ENCODE measurements at places on chromosomes 6 and 20. TPM values are rescaled to one million over a fixed set of nuclear protein-coding genes. Genes with fewer than 3 reads are reported as not detected.

GRCh38 chr20:32902456-32903420, 44.0 kb downstream of the EFCAB8 start:
- peak; percentile 97 for DNase-seq

DNA sequence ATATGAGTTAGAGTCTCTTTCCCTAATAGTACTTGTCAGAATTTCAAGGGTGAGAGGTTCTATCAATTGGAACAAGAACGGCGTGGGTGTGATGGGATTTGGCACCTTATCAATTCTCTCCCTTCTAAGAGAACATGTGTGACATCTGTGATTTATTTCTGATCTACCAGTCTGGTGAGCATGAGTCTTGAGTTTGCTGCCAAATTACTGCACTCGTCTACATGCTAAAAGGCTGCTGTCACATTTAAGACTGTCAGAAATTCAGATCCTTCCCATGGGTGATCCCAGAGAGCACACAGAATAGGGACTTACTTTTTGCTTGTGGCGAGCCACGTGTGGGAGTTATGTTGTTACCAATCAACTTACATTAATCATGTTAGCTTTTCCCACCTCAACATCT, 370.2 kb upstream of the SASH1 start:
- DNase-seq, result no peak

DNA sequence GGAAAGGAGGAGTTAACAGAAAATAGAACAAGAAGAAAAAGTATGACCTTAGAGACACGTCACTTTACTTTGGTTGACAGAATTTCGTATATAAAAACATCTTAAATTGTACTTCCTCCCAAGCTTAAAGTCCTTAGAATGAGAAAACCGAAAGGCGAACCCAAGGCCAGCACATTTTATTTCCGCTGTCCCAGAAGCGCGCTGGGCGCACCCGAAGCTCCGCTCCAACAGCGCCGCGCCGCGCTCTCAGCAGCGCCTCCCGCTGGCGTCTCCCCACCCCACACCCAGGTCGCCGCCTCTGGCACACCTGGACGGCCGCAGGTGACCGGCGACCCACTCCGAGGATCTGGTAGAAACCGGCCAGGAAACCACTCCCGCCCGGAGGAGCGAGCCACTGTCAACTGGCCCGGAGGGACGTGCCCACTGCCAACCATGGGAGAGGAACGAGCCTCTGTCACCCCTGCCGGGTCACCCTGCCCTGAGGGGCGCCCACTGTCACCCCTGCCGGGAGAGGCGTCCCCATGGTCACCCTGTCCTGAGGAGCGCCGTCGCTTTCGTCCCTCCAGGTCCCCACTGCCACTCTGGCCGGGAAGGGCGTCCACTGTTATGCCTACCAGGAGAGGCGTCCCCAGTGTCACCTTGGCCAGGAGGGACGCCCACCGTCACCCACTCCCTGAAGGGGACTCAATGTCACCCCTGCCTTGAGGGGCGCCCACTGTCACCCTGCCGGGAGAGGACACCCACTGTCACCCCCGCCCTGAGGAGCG, 824 bp downstream of the MPC1 start:
- peak; percentile 87 for DNase-seq

- DNase-seq, result peak; percentile 45
Observed at GRCh38 chr6:5990786-5991185, 15.9 kb downstream of the NRN1 start.

DNA sequence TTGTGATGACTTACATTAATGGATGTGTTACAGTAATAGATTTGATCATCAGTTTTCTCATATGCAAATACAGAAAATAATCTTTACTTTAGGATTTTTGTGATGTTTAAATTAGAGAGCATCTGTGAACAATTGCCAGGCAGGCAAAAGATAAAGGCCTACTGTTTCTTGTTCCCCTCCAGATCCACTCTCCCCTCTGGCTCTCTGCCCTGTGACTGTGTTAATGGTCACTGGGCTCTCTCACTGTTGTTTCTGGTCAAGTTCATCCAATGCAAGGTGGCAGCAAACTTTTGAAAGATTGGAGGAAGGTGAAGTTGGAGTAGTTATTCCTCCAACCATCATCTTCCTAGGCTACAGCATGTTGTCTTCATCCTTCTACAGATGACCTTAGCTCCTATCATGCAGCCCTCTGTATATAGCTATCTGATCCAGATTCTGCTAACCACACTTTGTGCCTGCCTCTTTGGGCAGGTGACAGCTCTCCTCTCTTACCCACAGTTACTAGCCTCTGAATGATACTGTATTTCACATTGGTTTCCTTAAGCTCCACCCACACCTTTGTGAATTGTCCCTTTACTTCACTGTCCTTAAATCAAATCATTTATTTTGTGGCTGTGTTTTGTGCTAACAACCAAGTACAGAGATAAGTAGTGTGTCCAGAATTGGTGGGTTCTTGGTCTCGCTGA, 48.9 kb upstream of the ARG1 start:
- no peak for DNase-seq

- peak; percentile 70 for DNase-seq
Observed at GRCh38 chr20:41154436-41155176, 17.3 kb downstream of the PLCG1 start.

The EBF4 gene
- under 0.01 TPM for total RNA-seq

The HAO1 gene
- not detected for total RNA-seq

Data from osteoblast (primary cell).